ENCODE measurements at places on chromosomes 3 and 15. TPM values are rescaled to one million over a fixed set of nuclear protein-coding genes. Genes with fewer than 3 reads are reported as not detected.

- H3K27me3 ChIP-seq = peaks cover 26% of the 10 kb centered on the region
- peaks cover 2% of the 10 kb centered on the region for H3K36me3 ChIP-seq
- no peak overlapping the region for H3K27ac ChIP-seq
- no peak for DNase-seq
- no peak overlapping the region for H3K4me3 ChIP-seq
Observed at GRCh38 chr15:70449311-70450141, 313.8 kb downstream of the UACA start.

DNA sequence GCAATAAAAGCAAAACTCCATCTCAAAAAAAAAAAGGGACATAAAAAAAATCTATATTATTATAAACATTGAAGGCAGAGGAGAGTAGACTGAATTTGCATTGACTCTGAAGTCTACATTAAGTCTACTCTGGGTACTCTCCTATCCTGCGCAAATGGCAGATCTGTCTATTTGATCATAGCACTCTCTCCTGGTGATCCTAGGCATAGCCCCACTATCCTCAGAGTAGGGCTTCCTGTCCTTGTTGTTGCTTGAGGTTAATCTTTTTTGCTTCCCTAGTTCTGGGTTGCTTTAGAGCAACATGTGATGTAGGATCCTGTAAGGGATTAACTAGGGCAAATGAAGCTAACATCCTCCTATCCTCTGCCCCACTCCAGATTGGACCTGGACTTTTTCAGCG lies 82.1 kb upstream of the LRRFIP2 start:
- H3K36me3 ChIP-seq = peaks cover 25% of the 10 kb centered on the region
- no peak overlapping the region for H3K27ac ChIP-seq
- DNase-seq = no peak
- H3K4me1 ChIP-seq = peaks cover 13% of the 10 kb centered on the region

IGDCC3 gene
- not detected for total RNA-seq

VEPH1 gene
- not detected for total RNA-seq

DNA sequence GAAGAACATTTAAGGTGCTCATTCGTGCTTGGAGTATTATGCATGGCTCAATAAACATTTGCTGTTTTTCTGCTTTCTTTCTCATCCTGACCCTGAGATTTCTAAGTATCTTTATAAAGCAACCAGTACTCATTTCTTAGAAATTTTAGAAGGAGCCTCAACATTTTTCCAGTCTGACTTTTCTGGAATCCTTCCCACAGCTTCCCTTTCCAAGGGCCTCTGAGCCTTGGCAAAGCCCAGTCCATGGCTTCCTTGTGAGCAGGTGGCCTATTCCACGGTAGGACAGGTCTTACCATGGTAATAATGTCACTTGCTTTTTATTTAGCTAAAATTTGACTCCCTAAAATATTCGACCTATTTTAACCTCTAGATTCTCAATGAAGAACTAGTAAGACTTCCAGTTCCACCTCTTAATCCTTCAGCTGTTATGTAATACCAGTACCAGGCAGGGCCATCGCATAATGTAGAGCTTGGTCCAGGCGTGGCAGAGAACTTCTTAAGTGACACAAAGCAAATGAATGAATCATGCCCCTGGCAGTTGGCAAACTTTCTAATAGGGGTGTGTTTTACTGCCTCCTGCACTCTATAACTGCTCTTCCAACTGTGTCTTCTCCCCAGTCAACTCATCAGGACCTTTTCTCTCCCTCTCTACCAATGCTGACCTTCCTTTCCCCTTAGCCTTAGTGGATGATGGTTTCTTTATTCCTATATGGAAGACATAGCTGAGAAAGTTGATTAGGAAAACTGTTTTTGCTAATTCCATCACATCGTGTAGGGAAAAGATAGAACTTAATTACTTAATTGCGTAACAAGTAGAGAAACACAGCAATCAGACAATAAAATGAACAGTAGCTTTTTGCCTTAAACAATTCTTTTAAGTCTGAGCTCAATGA lies 894 bp upstream of the TM4SF4 start:
- no peak overlapping the region for H3K4me3 ChIP-seq
- H3K36me3 ChIP-seq = no peaks in the 10 kb centered on the region
- H3K27me3 ChIP-seq = peaks cover 22% of the 10 kb centered on the region
- no peak overlapping the region for H3K27ac ChIP-seq
- no peak for DNase-seq

- H3K36me3 ChIP-seq = no peaks in the 10 kb centered on the region
- no peaks in the 10 kb centered on the region for H3K4me1 ChIP-seq
Observed at GRCh38 chr3:178382449-178383061, 153.7 kb upstream of the KCNMB2 start.

DNA sequence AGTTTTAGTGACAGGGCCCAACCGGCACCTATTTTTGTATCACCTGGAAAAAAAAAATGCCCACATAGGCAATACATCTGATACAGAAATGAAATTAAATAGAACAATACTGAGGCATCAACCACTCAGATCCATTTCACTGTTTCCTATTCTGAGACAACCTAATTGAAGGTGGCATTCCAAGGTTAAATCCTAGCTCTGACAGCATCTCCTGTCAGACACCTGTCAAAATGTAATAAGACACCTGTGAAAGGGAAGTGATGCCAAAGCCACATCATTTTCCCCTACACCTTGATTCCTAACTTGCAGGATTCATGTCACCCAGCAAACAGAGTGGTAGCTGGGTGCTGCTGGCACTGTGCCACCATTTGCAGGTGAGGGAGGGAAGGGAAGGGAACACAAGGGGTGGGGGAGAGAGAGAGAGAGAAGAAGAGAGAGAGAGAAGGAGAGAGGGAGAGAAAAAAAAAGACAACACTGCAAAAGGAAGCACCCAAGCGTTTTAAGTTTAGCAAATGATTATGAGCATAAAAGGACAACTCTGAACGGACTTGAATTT lies 1044.6 kb upstream of the CFAP20DC start:
- no peak overlapping the region for H3K4me3 ChIP-seq
- peaks cover 5% of the 10 kb centered on the region for H3K4me1 ChIP-seq
- H3K36me3 ChIP-seq = peaks cover 2% of the 10 kb centered on the region
- no peak overlapping the region for H3K27ac ChIP-seq

DNA sequence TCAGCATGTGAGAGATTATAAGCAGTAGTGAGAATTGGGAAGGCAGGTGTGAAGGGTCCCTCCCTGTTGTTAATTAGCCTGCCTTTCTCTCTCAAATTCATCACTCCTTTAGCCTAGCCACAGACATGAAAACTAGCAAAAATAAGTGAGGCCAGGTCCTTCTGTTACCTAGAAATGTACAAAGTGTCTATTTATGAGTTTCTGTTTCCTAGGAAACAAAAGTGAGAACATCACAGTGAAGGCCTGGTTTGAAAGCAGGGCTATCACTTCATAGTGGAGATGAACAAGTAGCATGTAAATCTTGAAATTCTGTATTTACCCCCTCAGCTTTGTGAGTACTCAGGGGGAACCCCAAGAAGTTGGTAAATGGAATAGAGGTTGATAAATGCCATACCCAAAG lies 78.2 kb upstream of the UMPS start:
- DNase-seq = no peak
- H3K27me3 ChIP-seq = peaks cover 2% of the 10 kb centered on the region
- peaks cover 18% of the 10 kb centered on the region for H3K36me3 ChIP-seq
- peaks cover 48% of the 10 kb centered on the region for H3K4me1 ChIP-seq
- H3K27ac ChIP-seq = peak overlapping the region; percentile 19

DNA sequence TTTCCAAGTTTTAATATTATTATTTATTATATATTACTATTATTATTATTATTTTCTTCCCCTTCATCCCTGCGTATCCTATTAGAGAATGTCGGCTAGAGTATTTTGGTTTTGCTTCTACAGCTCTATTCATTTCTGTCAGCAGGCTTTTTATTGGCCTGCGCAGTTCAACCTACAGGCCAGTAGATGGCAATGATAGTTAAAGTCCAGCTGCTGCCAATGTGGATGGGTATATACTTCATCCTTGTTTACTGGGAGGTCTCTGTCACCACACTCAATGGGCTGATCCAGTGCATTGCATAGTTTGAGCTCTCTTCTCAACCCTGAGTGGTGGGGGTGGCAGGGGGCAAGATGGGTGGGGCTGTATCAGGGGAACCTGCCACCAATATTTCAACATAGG lies 799.8 kb downstream of the NSUN3 start:
- no peaks in the 10 kb centered on the region for H3K4me1 ChIP-seq
- H3K4me3 ChIP-seq = no peak overlapping the region
- no peak overlapping the region for H3K27ac ChIP-seq
- no peaks in the 10 kb centered on the region for H3K27me3 ChIP-seq
- no peak for DNase-seq

DNA sequence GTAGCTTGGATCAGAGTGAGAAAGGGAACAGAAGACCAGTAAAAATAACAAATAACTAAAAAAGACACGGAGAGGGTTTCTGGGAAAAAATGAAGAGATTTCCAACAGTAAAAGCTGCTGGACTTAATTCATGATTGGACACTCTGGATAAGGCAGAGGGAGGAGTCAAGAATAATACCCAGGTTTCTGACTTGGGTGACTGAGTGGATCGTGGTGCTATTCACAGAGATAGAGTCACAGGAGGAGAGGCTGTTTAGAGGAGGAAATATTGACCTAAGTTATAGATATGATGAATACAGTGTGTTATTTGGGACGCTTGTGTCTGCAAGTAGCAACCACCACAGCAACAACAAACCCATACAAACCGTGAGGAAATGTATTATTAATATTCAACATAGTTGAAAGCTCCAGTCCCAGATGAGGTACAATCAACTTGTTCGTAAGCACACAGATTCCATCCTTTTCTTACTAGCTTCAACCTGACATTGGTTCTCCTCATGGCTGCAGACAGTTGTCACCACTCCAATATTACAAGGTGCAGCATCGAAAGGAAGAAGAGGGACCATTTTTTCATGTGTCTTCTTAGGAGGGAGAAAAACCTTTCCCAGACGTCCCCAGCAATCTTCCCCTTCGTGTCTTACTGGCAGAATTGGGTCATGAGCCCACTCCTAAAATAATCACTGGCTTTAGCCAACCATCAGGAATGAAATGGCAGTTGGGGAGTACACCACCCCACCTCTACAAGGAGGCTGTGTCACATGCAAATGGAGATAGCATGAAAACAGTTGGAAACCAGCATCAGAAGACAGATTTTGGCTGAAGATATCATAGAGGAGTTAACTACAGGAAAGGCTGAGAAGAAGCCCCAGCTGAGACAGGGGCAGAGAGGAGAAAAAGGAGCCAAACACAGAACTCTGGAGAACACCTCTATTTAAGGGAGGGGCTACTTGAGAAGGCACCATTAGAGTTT lies 387.8 kb downstream of the SHQ1 start:
- peaks cover 2% of the 10 kb centered on the region for H3K4me1 ChIP-seq
- H3K27ac ChIP-seq = no peak overlapping the region
- peaks cover 12% of the 10 kb centered on the region for H3K27me3 ChIP-seq
- no peak overlapping the region for H3K4me3 ChIP-seq
- H3K36me3 ChIP-seq = no peaks in the 10 kb centered on the region

CCR1 gene
- total RNA-seq = 63.9 TPM

DNA sequence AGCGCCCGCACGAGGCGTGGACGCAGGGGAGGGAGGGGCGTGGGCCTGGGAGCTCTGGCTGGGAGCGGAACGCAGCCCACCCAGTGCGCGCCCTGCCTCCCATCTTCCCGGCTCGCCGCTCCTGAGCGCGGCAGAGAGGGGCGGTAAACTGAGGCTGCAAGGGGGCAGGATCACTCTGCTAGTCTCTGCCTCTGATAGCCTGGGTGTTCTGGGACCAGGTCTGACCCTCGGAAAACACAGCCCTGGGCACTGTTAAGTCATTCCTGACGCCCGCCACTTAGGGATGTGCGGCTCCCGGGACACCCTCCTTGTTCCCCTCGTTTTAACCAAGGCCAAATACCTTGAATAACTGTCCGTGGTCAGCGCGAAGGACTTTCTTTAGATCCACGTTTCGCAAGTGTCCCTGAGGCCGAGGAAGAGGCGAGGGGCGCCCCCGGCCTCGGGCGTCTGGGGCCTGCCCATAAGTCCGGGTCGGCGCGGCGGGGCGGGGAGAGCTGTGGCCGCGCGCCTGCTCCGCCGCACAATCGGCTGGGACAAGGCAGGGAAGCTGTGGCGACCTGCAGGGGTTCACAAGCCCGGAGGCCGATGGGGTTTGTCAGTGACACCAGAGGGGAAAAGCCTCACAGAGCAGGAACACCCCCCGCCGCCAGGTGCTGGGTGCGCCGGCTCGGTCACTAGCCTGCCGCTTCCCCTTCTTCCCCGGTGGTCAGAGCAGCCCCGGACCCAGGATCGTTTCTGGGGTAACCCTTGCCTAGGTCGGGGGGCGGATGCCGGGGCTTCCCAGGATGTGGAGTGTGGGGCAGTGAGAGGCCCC lies 1.5 kb downstream of the ITPKA start:
- H3K27me3 ChIP-seq = peaks cover 68% of the 10 kb centered on the region
- peaks cover 2% of the 10 kb centered on the region for H3K36me3 ChIP-seq
- peak; percentile 61 for DNase-seq
- H3K4me1 ChIP-seq = peaks cover 21% of the 10 kb centered on the region
- no peak overlapping the region for H3K27ac ChIP-seq
- peak overlapping the region; percentile 47 for H3K4me3 ChIP-seq

DNA sequence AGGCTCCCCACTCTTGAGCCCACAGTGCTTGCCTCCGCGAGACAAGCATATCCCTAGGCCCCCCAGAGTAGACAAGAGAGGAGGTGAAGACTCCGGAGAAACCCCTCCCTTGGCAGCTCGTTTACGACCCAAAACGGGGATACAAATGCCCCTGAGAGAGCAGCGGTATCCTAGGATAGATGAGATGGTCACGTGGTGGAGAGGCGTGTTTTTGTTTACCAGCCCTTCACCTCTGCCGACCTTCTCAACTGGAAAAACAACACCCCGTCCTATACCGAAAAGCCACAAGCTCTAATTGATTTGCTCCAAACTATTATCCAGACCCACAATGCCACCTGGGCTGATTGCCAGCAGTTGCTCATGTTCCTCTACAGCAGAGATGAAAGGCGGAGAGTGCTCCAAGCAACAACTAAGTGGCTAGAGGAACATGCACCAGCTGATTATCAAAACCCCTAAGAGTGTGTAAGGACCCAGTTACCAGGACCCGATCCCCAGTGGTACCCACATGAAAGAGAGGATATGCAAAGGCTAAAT lies 99.5 kb upstream of the OSBPL11 start:
- no peak for DNase-seq
- no peaks in the 10 kb centered on the region for H3K27me3 ChIP-seq
- H3K4me3 ChIP-seq = no peak overlapping the region
- no peak overlapping the region for H3K27ac ChIP-seq
- no peaks in the 10 kb centered on the region for H3K36me3 ChIP-seq

UROC1 gene
- total RNA-seq = not detected

DNA sequence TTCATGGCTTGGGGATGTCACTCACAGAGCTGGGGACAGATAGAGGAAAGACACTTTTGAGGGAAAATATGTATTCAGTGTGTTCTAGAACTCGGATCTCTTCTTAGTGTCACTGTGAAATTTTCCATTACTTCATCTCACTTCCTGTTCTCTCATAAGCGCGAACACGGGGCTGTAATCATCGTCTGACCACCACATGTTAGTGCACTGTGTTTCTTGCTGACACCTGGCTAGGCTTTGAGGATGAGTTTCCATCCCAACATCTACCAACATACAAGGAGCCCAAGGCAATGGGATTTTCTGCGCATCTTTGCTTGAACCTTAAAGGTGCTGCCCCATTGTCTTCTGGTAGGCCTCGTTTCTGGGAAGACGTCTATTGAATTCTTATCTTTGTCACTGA lies 84.0 kb downstream of the LIPC start:
- H3K27me3 ChIP-seq = no peaks in the 10 kb centered on the region
- H3K4me3 ChIP-seq = peak overlapping the region; percentile 61
- H3K27ac ChIP-seq = peak overlapping the region; percentile 90
- H3K4me1 ChIP-seq = peaks cover 56% of the 10 kb centered on the region
- H3K36me3 ChIP-seq = peaks cover 22% of the 10 kb centered on the region

- DNase-seq = no peak
- H3K27me3 ChIP-seq = no peaks in the 10 kb centered on the region
- H3K4me3 ChIP-seq = no peak overlapping the region
- no peaks in the 10 kb centered on the region for H3K36me3 ChIP-seq
- peaks cover 2% of the 10 kb centered on the region for H3K4me1 ChIP-seq
- no peak overlapping the region for H3K27ac ChIP-seq
Observed at GRCh38 chr3:127171721-127172120, 21.2 kb upstream of the PRR23E start.
